Activated naive CD8-positive, alpha-beta T cell treated with anti-CD3 and anti-CD28 coated beads, Interleukin-2, amount 50 U/mL, for 16 hours (primary cell): ENCODE measurements at places on chromosomes 5 and 9.

GRCh38 chr5:174601946-174602345 lies 122.4 kb upstream of the MSX2 start:
- no peak for DNase-seq

- no peak for DNase-seq
Observed at GRCh38 chr5:107696080-107696479, 25.3 kb upstream of the EFNA5 start.

GRCh38 chr9:69066955-69067354 lies 31.4 kb downstream of the FXN start:
- no peak for DNase-seq

GRCh38 chr5:86885489-86886230 lies 267.9 kb downstream of the COX7C start:
- DNase-seq: no peak

DNA sequence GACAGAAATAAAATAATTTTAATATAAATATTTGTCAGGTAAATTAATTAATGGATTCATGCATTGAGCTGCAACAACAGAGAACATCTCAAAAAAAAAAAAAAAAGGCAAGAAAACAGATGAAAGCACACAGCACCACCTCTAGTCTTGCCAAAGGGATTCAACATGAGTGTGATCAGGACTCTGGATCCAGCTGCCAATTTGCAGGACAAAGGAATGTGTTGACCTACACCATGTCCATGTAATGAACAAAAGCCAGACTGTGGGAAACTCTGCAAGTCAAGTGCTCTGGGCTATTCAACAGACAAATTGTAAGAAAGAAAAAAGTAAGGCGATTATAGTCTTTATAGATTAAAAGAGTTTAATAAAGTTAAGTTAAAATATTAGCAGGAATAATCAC lies 769.3 kb downstream of the TLR4 start:
- DNase-seq: no peak

- DNase-seq: no peak
Observed at GRCh38 chr9:69877852-69878514, 57.4 kb downstream of the CFAP95 start.

DNA sequence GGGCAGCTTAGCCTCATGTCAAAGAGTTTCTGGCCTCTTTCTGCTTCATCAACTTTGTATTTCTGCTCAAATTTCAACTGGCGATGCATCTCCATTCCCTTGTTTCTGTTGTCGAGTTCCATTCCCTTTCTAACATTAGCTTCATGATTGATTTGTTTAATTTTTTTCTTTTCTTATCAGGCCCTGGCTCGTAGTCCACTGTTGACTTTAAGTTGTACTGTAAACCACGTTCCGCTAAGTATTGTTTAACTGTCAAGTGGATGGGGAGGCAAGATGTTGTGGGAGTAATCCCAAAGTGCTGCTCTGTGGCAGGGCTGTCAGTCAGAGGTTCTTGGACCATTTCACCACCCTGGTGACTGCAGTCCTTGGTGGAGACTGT lies 309.1 kb downstream of the PSAT1 start:
- no peak for DNase-seq

GRCh38 chr5:149860801-149861322 lies 83.7 kb downstream of the PDE6A start:
- DNase-seq: no peak

DNA sequence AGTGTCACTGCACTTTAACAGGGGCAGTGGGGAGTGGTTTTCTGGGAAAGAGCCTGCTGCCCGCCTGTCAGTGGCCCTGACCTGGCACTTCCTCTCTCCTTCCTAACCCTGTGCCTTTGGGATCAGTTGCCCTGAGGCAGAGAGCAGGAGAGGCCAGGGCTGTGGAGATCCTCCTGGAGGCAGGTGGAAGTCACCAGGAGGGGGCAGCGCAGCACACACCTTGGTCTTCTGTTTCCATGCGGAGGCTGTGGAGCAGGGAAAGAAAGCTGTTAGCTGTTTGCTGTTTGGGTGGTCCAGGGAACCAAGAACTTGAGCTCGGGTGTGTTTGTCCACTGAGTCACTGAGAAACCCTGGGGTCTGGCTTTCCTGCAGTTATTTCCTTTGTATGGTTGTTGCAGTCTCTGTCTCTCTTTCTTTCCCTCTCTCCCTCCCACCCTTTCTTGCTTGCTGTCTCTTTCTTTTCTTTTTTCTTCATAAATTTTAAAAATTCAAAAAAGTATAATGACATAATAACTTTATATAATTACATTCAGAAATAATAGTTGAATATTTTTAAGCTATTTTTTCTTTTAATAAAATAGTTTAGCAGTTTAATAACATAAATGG lies 28.1 kb downstream of the NTRK2 start:
- DNase-seq: no peak

DNA sequence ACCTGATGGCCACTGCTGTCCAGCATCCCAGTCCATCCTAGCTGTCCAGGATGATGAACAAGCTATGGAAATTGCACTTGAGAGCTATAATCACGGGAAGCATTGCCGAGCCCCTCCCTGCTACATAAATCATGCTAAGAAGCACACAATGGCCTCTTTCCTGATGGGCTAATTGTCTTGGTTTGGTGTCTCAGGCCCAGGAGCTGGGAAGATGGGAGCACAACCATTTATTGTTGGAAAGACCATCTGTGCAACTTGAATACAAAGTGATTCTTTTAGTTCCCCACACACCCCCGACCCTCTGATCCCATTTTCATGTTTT lies 80.4 kb downstream of the RGS3 start:
- DNase-seq: no peak

- no peak for DNase-seq
Observed at GRCh38 chr5:79273341-79273740, 37.4 kb downstream of the JMY start.

GRCh38 chr5:37723162-37723961 lies 116.5 kb downstream of the GDNF start:
- DNase-seq: no peak

DNA sequence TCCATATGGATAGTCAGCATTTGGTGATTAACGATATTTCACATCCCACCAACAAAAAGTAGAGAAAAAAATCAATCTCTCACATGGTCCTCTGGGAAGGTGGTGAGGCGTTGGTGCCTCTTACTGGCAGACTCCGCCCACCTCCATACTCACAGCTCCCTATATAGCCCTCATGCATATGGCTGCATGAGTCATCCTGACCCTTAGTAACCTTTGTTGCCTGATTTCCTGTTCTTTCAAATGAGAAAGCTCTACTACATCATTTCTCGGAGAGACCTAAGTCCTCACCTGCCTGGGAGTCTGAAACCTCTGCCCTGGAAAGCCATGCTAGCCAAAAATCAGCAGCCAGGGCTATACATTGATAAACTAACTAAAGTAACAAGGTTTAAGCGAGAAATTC lies 33.3 kb upstream of the ABCA1 start:
- DNase-seq: peak; percentile 6

DNA sequence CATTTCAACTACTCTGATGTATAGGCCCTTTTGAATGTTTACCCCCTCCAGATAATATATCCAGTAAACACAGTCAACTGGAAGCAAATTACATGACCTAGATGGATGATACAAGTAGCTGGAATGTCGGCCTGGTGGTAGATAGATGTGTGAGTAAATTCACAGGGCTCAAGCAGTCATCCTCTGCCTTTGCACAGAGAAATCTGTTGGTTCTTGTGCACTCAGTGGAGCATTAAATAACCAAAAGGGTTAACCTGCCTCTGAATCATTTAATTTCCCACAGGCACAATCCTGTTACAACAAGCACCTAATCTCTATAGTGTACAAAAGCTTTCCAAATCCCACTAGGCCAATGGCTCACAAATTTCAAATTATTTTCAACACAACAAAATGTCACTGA lies 668.3 kb downstream of the DNAH5 start:
- no peak for DNase-seq

- DNase-seq: no peak
Observed at GRCh38 chr5:73663161-73663859, 37.3 kb downstream of the ARHGEF28 start.

DNA sequence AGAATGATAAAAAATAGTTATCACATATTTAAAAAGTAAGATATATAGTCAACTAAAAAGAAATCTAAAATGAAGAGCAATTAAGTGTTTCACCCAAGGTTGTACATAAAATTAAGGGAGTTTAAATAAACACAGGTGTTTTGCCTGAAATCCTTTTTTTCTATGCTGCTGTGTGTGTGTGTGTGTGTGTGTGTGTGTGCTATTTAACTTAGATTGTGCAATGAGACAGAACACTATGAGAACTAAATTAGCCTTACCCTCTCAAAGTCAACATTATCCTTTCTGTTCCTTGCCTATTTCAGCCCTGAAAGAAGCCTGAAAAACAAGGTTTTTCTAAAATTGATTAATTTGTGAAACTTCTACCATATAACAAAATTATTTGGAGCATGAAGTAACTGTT lies 516.2 kb downstream of the ELAVL2 start:
- DNase-seq: no peak

- no peak for DNase-seq
Observed at GRCh38 chr9:107024193-107024592, 161.2 kb downstream of the ZNF462 start.

DNA sequence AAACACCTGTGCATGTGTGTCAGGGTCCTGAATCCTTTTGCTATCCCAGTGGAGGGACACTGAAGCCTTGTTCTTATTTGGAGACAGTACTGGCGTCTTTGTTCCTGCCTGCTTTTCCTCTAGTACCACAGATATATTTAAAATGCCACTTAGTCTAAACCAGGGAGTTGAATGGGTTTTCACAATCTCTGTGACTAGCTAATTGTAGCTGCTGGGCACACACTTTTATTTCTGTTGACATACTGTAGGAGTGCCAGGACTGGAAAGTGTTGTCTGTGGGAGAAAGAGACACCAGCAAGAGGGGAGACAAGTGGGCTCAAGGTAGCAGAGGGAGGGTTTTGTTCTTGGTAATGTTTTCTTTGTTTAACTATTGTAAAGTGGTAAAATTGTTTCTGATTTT lies 174.0 kb upstream of the SV2C start:
- DNase-seq: no peak

- no peak for DNase-seq
Observed at GRCh38 chr9:86238861-86239770, 20.3 kb downstream of the C9orf153 start.

DNA sequence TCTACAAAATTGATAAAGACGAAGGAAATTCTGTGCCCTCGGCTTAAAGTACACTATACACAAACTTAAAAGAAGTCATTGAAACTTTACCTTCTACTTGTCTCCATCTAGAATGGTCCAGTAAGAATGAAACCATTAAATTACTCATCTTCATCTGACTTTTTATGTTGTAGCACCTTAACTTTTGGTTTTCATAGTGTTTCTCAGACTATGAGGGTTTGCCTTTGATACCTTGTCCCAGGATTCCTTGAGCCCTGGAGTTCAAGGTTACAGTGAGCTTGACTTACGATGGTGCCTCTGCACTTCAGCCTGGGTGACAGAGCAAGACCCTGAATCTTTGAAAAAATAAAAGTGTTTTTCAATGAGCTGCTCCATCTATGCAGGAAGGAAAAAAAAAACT lies 132.2 kb downstream of the CDC42SE2 start:
- no peak for DNase-seq

DNA sequence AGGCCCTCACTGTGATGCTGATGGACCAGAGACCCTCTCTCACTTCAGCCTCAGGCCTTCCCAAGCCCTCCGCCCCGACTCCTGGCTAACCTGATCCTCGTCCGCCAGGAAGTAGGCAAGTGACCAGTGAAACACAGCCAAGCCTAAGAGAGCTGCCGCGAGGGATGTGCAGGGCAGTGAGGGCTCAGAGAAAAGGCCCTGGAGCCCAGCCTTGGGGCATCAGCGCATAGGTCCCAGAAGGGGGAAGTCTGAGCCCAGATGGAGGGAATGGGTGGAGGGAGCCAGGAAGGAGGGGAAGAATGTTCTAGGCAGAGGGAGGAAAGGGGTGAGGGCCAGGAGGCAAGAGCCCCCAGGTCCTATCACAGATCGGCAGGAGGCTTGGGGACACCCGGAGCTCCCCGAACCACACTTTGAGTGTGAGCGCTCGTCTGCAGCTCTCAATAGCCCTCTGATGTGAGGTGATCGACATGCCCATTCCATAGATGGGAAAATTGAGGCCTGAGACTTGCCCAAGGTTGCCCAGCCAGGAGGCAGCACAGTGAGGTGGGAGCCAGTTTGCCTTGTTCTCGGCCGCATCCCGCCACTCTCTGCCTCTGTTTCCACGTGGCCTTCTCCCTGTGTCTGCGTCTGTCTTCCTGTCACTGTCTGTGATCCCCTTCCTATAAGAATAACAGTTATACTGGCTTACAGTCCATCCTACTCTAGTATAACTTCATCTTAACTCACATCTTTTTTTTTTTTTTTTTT lies 20.2 kb downstream of the PLPP7 start:
- no peak for DNase-seq

DNA sequence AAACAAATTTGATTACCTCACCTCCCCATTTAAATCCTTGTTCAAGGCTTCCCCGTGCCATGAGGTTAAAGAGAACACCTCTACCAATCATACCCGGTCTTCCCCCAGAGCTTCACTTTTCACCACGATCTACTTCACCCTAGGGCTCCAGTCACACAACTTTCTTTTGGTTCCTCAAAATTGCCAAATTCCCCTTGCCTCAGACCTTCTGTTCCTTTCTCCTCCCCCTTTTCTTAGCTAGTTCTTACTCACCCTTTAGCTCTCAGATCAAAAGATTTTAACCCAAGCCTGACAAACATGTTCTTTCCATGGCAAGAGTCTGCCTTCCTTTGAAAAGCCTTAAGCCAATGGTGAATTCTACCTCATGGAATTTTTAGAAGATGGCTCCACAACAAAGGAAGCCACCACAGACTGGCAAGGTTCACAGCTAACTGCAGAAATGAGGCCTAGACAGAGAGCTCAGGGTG lies 56.7 kb downstream of the MAPKAP1 start:
- DNase-seq: no peak

GRCh38 chr5:1883925-1884677 lies 1.4 kb upstream of the IRX4 start:
- no peak for DNase-seq

DNA sequence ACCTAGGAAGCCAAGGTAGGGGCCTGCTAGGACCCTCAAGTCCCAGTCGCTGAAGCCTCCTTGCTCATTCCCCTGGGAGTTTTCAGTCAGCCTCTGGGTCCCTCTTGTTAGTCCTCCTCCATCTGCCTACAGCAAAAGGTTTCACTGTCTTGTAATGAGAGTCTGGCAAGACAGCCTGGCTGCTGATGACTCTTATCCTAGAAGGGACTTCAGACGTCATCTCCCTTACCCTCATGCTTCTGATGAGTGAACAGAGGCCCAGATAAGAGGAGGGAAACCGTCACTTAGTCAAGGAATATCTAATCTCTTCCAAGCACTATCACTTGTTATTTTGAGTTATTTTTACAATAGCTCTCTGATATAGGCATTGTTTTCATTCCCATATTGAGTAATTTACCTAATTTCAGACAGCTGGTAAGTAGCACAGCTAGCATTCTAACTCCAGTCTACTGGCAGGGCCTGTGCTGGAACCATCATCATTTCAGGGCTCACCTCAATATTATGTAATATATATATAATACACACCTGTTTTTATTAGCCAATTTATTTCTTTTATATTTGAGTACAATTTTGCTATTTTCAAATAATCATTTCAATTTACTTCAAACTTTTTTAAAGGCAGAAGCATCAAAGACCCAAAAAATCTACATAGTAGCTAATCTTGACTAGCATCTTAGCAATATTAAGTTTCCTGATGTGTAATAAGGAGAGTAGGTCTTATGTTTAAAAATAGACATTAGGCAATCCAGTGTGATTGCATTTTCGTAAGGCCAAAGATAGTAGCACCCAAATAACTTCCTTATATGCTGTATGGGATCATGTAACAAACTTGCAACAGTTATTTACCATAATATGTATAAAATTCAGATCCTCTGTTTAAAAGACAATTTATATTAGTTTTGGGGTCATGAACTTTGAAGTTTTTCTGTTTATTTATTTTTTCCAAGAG lies 7.9 kb downstream of the CMYA5 start:
- DNase-seq: no peak
